BJ (cell line): ENCODE measurements at places on chromosomes 12 and 14.

- DNase-seq: no peak
Measured at GRCh38 chr12:43692064-43692463, 66.5 kb downstream of the PUS7L start.

GRCh38 chr12:90925562-90925961, 29.4 kb downstream of the CCER1 start:
- DNase-seq: no peak

- no peak for DNase-seq
Measured at GRCh38 chr12:12776261-12776660, 9.2 kb upstream of the APOLD1 start.

DNA sequence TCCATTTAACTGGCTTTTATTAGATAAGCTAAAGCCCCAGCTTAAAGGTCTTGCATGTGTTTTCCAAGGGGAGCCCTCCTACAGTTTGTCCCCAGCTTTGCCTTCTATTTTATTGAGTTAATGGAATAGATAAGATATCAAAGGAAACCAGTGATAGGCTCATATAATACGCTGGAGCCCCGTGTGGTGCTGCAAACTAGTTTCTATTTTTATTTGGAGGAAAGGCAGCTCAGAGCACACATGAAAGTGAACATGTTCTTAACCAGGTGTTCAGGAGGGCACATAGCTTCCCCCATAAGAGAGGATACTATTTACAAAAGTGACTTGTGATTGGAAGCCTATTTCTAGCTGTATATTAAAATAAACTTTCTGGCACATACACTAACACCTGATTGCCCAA, 251.7 kb downstream of the PDZRN4 start:
- DNase-seq: no peak

DNA sequence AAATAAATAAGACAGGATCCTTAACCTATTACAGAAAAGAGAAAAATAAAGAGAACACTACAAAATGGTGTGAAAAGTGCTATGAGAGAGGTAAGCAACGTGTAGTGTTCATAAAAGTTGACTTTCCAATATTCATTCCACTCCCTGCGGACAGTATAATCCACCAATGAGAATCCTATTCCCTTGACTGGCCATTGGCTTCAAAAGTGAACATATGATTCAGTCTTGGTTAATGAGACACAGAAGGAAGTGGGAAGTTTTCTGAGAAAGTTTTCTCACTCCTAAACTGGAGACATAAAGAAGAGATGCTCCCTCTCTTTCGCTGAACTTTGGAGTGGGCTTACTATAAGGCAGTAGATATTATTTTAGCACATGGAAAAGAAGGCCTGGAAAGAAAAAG, 153.1 kb downstream of the PAWR start:
- no peak for DNase-seq

DNA sequence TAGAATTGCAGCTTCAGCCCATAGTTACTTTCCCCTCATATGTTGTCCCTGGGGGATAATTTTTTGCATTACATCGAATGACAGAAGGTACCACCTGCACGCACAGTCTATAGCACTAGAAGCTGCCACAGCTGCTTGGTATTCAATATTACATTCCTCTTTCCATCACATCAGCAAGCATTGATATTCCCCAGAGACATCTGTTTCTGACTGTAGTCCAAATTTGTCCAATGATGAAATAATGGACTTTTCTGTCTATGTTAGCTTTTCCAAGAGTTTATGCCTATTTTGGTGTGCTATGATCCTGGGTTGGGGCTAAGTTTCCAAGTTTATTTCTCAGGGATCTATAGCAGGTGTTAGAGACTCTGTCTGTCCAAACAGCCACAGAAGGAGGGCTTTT, 335.4 kb downstream of the LRIG3 start:
- DNase-seq: no peak

DNA sequence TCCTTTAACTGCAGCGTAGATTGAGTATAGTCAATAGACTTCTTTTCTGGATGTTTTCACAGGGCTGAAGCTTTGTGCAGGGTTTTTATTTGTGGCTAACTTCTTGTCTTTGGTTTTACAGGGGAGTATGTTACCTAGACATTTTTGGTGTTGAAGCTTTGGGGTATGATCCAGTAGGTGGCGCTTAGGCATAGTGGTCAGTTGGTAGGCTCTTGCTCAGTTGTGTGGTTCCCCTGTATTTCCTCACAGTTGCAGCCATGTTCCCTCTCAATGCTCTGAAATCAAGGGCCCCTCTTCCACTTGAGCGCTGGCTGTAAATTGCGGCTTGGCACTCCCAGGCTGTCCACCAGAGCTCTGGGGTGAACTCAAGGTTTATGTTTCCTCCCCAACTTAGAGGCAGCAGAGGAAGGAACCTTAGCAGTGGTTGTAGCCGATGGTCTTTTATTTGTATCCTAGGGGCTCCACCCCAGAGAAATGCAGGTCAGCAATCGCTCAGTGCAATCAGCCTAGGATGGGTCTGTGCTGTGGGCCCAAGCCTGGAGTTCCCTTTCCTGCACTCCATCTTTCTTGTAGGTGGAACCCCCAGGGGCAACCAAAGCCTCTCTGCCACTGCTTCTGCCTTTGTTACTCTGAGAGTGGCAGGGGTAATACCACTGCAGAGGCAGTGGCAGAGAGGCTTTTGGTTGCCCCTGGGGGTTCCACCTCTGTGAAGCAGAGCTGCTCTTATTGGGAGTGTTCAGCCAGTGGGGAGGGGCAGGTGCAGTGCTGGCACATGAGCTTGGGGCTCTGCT, 55.1 kb downstream of the CMAS start:
- no peak for DNase-seq

DNA sequence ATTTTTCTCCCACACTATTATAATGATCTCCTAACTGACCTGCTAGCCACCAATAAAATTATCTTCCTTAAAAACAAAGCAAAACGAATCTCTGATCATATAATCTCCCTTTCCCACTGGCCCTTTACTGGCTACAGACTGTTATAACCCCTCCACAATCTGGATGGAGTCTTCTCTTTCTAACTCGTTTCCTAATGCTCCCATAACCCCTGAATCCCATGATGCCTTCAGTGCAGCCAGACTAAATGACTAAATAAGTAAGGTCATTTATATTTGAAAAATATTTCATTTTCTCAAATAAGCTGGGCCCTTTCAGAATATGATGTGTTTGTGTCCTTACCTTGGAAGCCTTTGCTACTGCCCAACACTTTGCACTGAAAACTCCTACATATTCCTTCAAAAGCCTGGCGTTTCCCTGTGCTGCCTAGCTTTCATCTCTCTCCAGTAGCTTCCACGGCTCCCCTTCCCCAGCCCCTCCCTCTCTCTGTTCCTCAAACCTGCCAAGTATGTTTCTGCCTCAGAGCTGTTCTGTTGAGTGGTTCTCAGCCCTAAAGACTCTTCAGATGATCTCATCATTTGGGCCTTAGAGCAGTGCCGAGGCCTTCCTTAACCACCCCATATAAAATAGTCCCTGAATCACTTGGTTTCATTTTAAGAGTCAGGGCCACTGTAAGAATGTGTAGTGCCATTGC, 91.7 kb downstream of the MYRFL start:
- no peak for DNase-seq

DNA sequence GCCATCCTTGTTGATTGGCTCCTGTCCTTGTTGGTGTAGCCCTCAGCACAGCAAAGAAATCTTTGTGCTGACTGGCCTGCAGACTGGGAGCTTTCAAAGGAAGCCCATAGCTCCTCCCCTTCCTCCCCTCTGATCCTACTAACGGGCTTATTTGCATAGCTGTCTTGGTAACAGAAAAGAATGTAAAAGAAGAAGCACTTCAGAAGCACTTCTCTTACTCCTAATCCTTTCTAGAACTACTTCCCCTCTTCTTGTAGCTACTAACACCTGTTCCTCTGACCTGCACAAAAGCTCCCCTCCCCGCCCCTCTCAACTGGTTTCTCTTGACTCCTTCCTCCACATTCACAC, 14.3 kb upstream of the RIC8B start:
- no peak for DNase-seq

GRCh38 chr12:49033611-49034285, 15.2 kb upstream of the PRKAG1 start:
- no peak for DNase-seq
